ENCODE measurements at places on chromosomes 11 and 22.

- no peak for DNase-seq
Measured at GRCh38 chr11:134512061-134512460, 100.0 kb upstream of the B3GAT1 start.

GRCh38 chr11:70191495-70192140 is 11.5 kb upstream of the FADD start:
- DNase-seq: no peak

DNA sequence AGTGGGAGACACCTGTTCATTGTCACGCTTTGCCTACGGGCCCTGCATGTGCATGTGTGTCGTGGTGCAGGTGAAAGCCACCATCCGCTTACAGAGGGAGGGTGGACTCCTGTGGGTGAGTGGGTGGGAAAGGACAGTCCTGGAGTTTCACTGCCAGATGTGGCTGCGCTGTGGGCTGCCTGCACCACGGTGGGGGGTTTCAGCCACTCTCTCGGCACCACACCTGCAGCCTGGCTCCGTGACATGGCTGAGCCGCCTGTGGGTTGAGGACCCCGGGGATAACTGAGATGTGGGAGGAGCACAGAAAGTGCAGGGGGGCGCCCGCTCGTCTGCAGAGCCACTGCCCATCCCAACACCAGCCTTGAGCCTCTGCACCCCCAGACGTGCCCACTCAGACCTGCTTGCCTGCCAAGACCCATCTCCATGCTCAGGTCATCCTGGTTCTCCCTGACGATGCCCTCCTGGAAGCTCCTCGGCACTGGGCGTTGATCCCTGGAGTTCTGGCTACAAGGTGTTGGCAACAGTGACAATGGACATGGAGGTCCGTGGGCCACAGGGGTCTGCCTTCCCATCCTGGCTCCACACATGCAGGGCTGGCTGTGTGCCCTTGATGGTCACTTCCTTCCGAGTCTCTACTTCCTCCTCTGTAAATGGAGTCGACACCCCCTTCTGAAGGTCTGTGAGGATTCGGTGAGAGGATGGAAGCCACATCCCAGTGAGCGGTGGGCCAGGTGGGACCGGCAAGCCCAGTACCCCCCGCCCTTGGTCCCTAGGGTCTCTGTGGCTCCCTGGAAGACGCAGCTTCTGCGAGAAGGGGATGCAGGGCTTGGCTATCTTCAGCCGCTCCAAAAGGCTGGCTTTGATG is 1007.0 kb downstream of the BRD1 start:
- no peak for DNase-seq

GRCh38 chr11:72004515-72005346 is 6.0 kb downstream of the IL18BP start:
- no peak for DNase-seq

GRCh38 chr22:25976356-25976755 is 192.9 kb upstream of the SEZ6L start:
- DNase-seq: no peak

- no peak for DNase-seq
Measured at GRCh38 chr11:78034623-78035022, 11.5 kb upstream of the KCTD14 start.

- DNase-seq: no peak
Measured at GRCh38 chr22:46703171-46703995, 34.7 kb downstream of the CERK start.

Data from fibroblast of skin of left quadriceps (primary cell).